ENCODE measurements at places on chromosomes 5 and 9.

DNA sequence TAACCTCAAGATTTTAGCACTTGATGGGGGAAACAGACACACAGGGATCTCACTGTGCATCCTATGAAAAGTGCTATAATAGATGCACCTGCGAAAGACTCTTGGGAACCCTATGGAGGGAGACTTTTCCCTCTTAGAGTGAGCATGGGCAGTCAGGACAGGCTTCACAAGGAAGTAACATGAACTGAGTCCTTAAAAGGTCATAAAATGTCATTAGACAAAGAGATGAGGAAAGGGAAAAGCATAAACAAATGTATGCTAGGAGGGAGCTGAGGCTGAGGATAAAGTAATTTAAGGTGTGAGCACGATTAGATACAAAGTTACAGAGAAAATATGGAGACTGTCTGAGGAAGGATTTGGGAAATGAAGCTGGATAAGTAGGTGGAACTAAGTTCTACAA, 60.6 kb upstream of the MIER3 start:
- DNase-seq, result no peak

DNA sequence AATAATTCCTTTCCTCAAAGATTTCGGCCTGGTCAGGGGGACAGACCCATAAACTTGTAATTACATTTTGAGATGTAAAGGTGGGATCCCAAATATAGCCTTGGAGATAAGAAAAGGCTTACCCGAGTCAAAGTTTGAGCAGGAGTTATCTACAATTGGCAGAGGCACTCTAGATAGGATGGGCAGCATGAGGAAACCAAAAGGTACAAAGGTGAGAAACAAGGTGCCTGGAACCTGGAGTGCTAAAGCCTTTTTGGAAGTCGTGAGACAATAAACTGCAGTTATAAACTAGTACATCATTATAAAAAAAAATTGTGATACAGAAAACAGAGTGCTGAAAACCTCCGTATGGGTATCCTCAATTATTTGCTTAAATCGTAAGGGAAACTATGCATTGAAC, 212.4 kb downstream of the EFNA5 start:
- DNase-seq, result no peak

DNA sequence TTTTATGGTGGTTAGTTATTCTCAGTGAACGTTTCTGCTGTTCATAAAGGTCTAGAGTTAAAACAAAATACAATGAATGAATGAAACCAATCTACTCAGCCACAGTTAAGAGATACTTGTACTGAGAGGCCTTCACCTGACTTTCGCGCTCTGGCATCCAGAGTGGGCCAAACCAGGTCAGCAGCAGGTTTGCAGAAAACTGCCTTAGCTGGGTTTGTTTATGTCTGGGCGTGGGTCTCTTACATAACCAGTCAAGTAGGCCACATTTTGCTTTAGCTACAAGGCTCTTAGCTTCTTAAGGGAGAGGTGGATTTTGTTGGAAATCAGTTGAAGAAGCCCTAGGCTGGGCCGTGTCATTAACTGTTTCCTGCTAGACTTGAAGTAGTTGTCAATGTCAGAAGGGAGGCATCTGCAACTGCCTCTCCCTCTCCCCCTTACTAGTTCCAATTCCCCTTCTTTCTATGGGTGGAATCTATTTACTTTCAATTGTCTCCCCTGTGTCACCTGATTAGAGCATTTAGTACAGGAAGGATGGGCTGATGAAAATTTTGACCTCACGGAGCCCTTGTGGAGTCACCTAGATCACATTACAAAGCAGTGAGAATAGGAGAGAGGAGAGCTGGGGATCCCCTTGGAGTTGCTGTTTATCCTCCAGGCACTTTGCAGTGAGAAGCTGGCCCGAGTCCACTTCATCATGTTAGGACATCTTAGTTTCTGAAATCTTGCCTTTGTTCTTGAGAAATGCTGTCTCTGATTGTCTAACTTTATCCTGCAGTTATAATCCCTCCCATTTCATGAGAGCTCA, 200.5 kb downstream of the ARHGEF28 start:
- no peak for DNase-seq

GRCh38 chr5:91468651-91469422, 85.7 kb upstream of the ARRDC3 start:
- DNase-seq, result no peak

DNA sequence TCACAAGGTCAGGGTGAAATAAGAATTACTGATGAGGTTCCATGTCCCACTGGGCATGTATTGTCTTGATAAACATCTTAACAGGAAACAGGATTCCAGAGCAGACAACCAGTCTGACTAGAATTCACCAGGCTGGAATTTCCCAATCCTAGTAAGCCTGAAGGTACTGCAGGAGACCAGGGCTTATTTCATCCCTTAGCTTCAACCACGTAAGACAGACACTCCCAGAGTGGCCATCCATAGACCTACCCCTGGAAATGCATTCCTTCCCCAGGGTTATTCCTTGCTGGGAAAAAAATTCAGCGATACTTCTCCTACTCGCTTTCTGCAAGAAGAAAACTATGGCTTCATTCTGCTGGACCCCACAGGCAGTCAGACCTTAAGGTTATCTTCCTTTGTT, 785.4 kb downstream of the NR2F1-AS1 start:
- DNase-seq, result no peak

DNA sequence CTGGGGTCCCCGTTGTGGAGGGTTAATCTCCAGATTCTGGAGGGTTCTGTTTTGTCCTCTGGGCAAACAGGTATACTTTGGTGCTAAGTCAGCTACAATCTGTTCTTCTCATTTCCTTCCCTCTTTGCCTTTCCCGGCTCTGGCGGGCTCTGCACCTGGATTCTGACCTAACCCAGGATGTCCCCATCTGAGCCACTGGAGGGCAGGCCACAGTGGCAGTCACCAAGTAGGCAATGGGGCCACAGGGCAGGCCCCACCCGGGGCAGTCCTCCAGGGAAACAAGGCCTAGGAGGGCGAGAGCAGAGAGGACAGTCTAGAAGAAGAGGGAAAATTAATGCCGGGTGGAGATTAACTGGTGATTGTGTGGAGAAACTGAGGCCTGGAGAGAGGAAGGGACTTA, 40.4 kb upstream of the HRH2 start:
- no peak for DNase-seq

GRCh38 chr9:76868897-76869296, 37.0 kb downstream of the PRUNE2 start:
- DNase-seq, result no peak

GRCh38 chr9:134686896-134687295, 45.3 kb downstream of the COL5A1 start:
- DNase-seq, result no peak

- DNase-seq, result no peak
These were observed 30.8 kb downstream of the GLRX start for GRCh38 chr5:95791751-95792150.

DNA sequence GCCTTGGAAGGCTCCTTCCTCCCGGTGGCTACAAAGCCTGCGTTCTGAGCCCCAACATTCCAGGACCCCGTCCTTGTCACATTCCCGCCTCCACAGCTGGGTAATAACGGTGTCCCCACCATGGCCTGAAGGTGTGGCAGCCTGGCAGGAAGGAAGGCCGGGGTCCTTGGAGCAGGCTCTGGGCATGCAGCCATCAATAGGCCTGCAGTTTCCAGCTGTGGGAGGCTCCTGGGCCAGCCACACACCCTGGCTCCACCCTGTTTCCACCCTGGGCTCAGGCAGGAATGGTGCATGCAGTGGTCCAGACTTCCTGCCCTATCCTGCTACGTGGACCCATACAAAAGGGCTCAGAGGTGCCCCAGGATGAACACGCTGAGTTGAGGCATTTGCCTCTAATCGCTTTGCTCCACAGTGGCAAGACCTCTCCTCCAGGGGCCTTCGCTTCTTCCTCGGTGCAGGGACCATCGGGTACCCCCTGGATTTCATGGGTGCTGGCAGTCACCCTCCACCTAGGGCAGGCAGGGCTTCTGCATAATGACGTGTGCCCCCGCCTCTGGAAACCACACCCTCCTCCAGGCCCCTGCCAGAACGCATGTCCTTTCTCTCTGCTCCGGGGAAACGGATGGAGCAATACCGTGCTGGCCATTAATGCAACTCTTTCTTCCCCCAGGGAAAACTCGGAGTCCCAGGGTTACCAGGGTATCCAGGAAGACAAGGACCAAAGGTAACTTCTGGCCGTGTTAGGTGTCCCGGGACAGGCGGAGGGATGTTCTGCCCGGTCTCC, 95.1 kb upstream of the FCN2 start:
- no peak for DNase-seq

- DNase-seq, result no peak
These were observed 289.5 kb downstream of the SLIT3 start for GRCh38 chr5:169011451-169011850.

- no peak for DNase-seq
These were observed 153.9 kb downstream of the SMC2 start for GRCh38 chr9:104247899-104248460.

DNA sequence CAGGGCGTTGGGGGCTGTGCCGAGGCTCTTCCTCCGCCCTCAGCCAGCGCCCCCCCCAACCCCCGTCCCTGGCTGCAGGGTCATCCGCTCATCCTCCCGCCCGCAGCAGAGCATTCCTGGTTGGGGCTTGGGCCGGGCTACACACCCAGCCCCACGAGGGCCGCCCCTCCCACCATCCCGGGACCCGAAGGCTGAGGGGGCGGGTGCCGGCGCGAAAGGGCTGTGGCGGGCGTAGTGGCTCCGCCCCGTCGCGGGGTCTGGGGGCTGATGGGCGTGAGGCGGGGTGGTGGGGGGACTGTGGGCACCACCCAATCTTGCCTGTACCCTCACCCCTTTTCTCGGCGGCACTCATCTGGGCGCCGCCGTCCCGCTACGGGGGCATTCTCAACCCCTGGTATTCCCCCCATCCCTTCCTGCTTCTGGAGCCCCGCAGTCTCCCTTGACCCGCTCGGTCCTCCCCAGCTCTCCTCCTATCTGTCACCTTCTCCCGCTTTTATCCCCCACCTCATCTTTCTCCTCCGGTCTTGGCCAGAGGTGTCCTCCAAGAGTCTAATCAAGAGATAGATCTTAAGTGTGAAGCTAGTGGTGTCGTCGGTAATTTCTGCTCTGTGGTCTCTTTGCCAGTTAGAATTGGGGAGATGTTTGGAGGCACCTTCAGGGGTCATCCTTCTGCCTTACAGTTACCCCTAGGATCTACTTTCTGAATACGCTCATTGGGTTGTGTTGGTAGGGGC, 1.6 kb downstream of the FER start:
- no peak for DNase-seq

DNA sequence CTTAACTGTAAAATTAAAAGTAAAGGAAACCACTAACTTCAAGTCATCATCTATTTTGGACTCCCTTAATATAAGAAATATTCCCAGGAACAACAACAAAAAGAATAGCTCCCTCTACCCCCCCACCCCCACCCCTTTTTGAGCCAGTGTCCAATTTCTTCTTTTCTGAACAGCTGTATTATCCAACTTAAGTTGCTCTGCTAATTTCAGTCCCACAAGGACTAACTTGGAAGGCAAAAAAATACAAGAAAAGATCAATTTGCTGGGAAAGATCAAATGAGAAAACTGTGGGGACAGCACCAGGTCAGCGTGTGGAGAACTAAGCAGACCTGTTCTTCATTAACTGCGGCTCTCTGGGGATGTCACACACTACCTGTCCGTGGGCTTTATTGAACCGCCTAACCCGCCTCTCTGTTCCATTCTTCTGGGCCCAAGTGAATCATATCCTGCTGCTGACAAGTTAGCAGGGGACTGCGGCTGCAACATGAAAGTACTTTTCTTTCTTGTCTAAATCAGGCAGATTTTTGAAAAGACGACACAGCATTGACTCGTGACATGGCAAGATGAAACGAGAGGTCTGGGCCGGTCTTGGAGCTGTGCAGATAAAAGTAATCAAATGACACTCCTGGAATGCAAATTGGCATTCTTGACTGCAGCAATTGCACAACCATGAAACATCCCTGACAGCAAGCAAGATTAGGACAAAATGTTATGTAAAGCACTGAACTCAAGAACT, 2.7 kb downstream of the BNC2 start:
- no peak for DNase-seq

- DNase-seq, result no peak
These were observed 6.1 kb upstream of the SLC44A1 start for GRCh38 chr9:105238302-105238701.

- no peak for DNase-seq
These were observed 47.4 kb upstream of the SUSD3 start for GRCh38 chr9:93011114-93011513.

DNA sequence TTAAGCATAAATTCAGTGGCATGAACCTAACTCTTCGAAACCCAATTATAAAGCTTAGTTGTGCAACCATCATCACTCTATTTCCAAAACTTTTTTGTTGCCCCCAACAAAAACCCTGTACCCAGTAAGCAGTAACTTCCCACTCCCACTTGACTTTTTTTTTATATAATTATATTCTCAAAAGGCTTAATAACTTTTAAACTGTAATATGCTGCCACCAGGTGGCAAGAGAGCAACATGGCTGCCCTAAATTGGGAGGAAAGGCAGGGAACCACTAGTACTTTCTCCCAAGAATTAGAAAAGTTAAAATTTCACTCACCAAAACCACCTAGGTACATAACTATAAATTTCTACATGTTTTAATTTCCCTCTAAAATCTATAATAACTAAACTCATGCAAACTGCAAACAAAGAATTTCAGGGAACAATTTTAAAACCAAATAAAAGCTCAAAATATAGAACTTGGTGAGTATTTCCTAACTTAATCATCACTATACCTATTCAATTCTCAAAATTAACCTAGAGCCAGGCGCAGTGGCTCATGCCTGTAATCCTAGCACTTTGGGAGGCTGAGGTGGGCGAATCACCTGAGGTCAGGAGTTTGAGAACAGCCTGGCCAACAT, 50.2 kb upstream of the RNF38 start:
- DNase-seq, result peak; percentile 40

- DNase-seq, result no peak
These were observed 8.8 kb upstream of the OTULINL start for GRCh38 chr5:14572836-14573235.

DNA sequence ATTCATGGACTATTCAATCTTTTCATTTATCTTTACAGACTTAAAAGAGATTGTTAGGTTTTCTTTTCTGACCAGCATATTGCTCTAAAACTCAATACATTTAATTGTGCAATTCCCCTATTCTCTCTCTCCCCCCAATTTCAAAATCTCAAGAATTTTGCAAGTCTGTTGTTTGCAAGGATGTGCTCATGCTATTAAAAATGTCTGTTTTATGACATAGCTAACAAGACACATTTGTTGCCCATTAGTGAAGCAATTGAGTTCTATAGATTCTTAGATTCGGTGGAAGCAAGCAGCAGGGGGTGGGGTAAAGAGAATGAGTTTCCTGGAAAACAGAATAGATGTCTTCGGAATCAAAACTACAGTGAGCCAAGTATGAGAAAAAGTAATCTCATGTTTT, 8.5 kb upstream of the CSNK1A1 start:
- DNase-seq, result no peak

GRCh38 chr9:98809311-98810101, 2.0 kb downstream of the GALNT12 start:
- no peak for DNase-seq

DNA sequence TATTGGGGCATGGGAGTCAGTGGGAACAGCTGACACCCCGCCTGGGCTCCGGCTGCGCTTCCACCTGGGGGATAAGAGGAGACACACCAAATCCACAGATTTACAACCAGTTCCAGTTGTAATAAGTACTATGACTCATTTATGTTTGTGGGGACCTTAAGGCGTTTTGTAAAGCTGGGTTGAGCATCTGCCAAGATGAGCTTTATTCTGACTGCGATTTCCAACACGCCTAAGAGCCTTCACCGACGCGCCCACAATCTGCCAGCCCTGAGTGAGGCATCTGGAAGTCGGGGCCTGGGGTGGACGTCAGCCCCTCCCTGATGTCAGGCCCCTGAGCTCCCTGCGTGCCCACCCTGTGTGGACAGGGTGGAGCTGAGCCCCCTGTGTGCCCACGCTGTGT, 14.3 kb upstream of the LHX3 start:
- DNase-seq, result no peak

- DNase-seq, result no peak
These were observed 813.8 kb upstream of the DMAC1 start for GRCh38 chr9:8613346-8613825.

GRCh38 chr9:137034709-137035506, 3.0 kb upstream of the FUT7 start:
- DNase-seq, result peak; percentile 76
